T-helper 2 cell treated with Interferon-gamma antibody and Interleukin-4, amounts not matched to agents 5 μg/mL and 100 μg/mL, for 36 hours (primary cell): ENCODE measurements at places on chromosomes 4 and X.

- no peak for DNase-seq
These were observed 71.5 kb downstream of the AFF1 start for GRCh38 chr4:87006426-87006675.

GRCh38 chr4:152556283-152556682 is 20.4 kb upstream of the FBXW7 start:
- DNase-seq, result no peak

- no peak for DNase-seq
These were observed 32.6 kb downstream of the DCK start for GRCh38 chr4:71026086-71026485.

- no peak for DNase-seq
These were observed 115.5 kb downstream of the DCTD start for GRCh38 chr4:182801636-182802035.

DNA sequence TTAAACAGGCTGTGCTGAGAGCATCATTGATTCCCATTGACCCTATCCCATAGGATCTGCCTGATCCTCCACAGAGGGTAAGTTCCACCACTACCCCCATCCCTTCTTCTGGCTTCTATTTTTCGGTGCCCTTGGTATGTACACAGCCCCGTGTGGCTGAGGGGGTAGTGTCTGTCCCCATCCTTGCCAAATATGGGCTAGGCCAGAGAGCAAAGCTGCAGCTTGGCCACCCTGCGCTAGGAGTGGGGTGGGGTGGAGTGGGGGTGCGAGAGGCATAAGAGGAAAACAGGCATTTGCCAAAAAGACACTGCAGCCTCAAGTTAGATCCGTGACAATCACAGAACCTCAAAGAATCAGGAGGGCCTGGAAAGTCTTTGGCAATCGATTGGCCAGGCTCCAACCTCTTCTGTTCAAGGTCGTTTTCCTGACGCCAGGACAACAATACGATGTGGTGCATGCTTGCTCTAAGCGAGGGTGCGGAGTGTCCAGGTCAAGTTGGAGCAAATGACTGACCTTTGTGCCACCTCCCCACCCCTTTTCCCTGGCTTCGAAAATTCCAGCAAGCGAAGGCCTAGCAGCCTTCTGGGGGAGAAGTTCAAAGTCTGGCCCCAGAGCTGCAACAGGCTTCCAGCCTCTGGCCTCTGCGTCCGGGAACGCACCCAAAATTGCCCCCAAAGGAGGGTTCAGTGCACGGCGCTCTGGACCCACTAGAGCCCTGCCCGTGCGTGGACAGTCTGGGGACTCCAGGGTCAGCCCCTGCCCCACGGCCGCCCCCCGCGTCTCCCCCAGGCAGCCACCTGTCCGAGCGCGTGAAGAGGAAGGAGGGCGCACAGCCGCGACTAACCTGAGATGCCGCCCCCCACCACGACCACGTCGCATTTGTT is 598 bp downstream of the MAOB start:
- no peak for DNase-seq

GRCh38 chrX:14476205-14476604 is 53.1 kb upstream of the GLRA2 start:
- no peak for DNase-seq

DNA sequence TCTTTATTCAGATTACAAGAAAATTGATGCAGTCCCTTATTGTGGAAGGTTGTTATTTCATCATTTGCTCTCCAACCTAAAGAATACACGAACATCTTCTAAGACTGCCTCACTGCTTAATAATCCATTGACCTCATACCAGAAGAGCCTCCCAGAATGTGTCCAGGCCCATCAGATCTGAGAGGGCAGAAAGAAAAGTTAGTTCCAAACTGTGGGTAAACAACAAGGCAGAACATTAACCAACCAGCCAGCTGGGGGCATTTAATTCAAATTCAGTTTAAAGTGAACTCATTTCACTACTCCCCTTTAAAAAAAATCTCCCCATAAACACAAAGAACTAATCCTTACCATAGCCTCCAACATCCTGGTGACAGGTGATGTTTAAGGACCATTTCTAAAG is 13.8 kb downstream of the GPC4 start:
- DNase-seq, result no peak

DNA sequence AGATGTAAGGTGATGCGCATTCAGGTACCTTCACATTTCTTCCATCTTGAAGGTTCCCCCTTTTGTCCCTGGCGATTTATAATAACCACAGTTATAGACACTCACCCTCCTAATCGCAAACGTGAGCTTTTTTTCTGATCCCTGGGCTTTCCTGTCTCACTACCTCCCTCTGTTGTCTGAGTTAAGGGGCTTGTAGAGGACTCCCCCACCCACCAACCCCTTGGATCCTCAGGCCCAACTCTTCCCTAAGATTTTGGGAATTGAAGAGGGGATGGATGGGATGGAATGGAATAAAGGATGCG is 1.4 kb downstream of the CNKSR2 start:
- DNase-seq, result no peak

DNA sequence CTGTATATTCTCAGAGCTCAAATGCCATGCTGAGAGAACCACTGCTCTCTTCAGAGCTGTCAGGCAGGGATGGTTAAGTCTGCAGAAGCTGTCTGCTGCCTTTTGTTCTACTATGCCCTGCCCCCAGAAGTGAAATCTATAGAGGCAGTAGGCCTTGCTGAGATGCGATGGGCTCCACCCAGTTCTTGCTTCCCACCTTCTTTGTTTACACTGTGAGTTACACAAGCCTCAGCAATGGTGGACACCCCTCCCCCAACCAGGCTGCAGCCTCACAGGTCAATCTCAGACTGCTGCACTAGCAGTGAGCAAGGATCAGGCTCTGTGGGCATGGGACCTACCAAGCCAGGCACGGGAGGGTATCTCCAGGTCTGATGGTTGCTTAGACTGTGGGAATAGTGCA is 271.6 kb downstream of the CENPC start:
- no peak for DNase-seq

GRCh38 chr4:137531986-137532868 is at the start of gene PCDH18:
TSS of gene PCDH18 (minus strand) at chr4:137532494. CDS start at chr4:137532088, 406 bp downstream.
- no peak for DNase-seq

- no peak for DNase-seq
These were observed 38.7 kb upstream of the JADE1 start for GRCh38 chr4:128770807-128771206.

DNA sequence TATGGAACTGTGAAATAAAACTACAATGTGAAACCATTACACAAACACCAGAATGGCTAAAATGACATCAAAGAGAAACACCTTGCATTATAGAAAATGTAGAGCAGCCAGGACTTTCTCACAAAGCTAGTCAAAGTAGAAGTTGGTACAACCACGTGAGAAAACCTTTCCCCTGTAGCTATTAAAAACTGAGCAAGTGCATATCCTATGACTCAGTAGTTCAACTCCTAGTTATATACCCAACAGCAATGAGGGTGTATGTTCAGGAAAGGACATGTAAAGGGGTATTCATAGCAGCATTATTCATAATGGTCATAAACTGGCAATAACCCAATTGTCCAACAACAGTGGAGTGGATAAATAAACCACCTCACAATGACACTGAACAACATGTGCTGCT is 177.5 kb upstream of the NUDT10 start:
- DNase-seq, result no peak

GRCh38 chrX:19739683-19740082 is 147.7 kb downstream of the SH3KBP1 start:
- DNase-seq, result no peak

DNA sequence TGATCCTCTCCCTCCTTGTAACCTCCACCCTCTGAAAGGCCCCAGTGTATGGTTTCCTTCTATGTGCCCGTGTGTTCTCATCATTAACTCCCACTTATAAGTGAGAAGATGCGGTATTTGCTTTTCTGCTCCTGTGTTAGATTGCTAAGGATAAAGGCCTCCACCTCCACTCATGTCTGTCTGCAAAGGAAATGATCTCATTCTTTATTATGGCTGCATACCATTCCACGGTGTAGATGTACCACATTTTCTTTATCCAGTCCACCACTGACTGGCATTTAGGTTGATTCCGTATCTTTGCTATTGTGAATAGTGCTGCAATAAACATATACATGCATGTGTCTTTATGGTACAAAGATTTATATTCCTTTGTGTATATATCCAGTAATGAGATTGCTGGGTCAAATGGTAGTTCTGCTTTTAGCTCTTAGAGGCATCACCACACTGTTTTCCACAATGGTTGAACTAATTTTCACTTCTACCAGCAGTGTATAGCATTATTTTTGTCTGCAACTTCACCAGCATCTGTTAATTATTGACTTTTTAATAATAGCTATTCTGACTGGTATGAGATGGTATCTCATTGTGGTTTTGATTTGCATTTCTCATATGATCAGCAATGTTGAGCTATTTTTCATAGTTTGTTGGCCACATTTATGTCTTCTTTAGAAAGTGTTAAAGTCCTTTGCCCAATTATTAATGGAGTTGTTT is 1030.9 kb downstream of the FSTL5 start:
- no peak for DNase-seq

- DNase-seq, result no peak
These were observed 115.4 kb upstream of the STK26 start for GRCh38 chrX:131907488-131908314.

DNA sequence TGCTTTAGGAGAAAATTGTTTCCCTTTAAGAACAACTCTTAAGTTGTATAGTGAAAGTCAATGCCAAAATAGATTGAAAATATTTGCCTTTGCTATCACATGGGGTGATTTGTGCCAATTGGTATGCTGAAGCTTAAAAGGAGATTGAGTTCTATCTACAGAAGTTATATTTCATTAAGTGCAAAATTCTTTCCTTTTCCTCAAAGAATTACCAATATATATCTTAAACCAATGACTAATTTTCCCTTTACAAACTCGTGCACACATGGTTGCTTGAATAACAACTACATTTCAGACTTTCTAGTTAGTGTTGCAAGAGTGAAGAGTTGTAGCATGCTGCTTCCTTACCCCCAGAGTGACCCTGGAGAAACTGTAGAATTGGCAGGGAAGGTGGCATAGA is 990.0 kb upstream of the PABPC4L start:
- no peak for DNase-seq

GRCh38 chr4:106978046-106978774 is 57.9 kb downstream of the DKK2 start:
- DNase-seq, result no peak

- no peak for DNase-seq
These were observed 54.3 kb downstream of the CCDC149 start for GRCh38 chr4:24858550-24858949.

DNA sequence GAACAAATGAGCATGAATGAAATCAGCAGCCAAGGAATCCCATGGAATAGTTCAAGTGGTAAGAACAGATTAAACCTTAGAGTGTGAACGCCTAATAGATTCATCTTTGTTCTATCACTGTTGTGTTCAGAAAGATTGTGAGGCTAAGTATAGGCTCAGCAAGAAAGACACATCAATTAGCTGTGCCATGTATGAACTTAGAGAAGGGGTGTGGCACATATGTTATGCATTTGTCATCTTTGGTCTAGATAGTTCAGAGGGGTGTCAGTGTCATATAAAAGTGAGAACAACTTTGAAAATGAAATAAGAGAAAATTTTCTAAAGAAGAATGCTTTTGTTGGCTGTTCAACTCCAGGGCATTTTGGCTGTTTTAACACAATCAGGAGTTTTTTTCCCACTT is 9.4 kb downstream of the DAPP1 start:
- no peak for DNase-seq

DNA sequence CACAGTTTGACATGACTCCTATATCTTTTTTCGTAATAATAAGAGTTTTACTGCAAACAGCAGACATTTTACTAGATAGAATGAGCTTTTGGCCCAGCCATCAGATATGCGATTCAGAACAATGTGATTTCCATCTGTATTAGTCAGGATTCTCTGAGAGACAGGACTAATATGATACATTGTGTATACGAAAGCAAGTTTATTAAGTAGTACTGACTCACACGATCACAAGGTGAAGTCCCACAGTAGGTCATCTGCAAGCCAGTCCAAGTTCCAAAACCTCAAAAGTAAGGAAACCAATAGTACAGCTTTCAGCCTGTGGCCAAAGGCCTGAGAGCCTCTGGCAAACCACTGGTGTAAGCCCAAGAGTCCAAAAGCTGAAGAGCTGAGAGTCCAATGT is 24.1 kb downstream of the CXCL8 start:
- DNase-seq, result no peak

GRCh38 chr4:12879496-12879895 is 604.6 kb downstream of the RAB28 start:
- no peak for DNase-seq

GRCh38 chr4:135382280-135382959 is 1180.8 kb upstream of the PABPC4L start:
- DNase-seq, result no peak

DNA sequence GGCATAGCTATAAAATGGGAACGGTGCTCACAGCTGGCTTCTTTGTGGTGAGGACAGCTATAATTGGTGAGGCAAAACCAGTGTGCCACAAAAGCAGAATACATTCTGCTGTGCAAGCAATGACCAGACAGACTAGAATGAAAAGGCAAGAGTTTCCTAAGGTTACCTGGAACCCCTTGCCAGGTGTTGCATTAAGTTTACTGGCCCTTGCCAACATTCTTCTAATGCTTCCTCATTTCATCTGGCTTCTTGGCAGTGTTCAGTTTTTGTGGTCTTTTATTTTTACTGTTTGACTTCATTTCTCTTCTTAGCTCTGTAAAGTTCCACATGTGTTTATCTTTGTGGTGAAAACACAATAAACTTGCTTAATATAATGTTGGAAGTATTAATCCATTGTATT is 131.4 kb downstream of the PTTG2 start:
- DNase-seq, result no peak

GRCh38 chr4:169132561-169133305 is 122.7 kb upstream of the CBR4 start:
- DNase-seq, result no peak

DNA sequence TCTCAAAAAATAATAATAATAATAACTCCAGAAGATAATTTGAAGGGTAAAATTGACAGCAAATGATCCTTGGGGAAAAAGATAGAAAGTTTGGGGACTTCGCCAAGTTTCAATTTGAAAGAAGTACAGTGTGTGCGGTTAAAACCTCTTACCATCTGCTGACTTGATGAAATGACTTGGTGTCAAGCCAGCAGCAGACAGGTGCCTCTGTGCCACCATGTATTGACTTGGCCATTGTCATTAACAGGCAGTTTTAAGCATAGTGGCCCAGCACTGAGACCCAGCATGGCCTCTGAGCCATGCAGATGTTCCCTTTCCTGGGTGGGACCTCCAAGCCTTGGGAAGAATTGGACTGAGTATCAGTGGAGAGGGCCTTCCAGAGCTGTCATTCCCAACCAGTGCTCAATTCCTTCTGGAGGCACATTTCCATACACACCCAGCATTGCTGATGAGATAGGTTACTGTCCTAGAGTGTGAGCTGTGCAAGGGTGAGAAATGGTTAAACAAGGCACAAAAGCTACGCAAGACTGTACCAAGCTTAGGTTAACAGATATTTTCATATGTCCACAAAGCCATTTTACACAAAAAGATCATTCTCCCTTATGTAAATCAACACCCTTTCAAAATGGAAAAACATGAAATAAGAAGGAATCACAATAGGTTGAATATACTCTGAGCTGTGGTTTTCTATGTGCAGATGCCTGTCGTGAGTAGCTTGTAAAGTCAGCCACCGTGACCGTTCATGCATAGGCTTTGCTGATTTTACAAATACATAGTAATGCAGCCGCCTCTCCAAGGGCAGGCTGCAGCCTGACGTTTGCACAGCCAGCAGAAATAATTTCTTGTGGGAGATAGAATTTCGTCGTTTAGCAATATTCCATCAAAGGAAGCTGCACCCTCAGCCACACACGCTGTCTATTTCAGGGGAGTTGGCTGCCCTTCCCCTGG is 59.4 kb upstream of the FBXW7 start:
- no peak for DNase-seq
